Fibroblast of the aortic adventitia (primary cell): ENCODE measurements at places on chromosomes 2 and 18.

DNA sequence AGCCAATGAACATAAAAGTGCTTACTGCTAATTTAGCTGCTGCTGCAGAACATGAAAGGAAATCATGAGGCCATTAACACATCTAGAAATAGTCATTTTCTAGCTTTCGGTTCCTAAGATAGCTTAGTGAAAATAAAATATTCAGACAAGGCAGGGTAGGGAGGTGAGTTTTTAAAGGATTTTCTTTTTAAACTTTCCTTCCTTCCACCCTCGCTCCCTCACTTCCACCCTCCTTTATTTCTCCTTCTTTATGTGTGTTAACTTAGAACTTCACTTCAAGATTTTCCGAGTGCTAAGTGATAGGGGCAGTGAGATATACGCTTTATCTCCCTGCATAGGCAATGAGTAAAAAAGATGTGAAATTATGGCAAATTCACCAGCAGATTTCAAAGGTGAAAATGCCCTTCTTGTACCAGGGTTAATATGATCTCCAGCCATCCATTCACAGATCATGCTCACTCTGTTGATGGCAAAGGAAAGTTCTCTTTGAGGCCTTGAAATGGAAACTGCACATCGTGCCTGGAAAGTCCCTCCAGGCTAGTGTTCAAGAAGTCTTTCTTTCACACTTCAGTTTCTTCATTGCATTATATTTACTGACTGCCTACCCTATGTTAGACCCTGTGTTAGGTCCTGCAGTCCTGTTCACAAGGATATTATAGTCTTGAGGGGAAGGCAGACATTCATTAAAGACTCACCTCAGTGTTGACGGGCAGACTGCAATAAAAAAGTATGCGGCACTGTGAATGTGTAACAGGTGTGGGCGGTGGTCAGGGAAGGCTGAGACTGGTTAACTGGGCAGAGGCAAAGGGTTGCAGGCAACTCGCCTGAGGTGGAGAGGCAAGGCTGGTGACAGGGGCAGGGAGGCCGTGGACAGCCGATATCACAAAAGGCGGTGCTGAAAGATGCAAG lies 200.8 kb downstream of the PLCL1 start:
- DNase-seq: no peak

DNA sequence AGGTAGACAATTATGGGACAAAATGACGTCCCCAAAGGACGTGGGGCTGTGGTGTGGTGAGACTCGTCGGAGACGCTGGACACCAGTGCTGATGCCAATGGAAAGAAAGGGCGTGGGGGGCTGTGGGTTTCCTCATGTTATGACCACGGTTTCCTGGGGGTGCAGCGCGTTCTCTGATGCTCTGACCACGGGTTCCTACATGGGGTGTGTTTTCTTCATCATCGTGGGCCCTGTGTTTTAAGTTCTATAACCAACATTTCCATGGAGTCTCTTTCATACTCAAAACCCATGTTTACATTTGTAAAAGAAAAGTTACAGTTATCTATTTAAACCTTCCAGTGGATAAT lies 141.6 kb downstream of the RTP5 start:
- DNase-seq: no peak

DNA sequence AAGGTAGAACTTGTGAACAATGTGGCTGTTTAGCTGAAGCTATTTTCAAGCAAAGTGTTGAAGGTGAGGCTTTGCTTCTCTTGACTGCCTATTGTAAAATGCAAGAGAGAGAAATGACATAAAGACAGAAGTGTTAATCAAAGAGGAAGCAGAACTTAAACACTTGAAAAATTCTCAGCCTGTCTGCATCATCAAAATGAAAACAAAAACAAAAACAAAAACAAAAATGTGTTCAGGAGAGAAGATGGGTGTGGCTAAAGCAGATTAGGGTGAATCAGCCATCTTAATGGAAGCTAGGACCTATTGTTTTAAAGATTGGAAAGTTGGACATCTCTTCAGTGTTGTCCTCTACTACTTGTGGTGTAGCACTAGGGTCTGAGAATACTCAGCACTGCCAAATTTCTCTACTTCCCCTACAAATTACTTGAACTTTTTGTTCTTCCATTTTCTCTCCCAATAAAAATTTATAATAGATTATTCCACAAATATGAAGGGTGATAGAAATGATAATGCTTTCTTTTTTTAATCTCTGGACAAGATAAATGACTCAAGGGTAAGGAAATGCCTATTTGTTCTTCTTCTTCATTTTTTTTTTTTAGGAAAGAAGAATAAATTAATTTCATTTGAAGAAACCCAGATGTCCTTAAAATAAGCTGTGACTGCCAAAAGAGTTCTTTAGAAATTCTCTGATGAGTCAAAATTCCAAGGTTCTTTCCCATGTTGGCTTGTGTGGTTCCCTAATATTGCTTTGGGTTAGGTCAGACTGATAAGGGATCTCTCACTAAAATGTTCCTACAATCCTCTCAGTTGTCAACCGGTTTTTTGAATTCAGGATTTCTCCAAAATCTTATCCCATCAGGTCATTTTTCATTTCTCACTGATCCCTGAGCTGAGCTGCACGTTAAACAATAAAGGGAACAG lies 571.2 kb upstream of the ZEB2 start:
- peak; percentile 95 for DNase-seq

DNA sequence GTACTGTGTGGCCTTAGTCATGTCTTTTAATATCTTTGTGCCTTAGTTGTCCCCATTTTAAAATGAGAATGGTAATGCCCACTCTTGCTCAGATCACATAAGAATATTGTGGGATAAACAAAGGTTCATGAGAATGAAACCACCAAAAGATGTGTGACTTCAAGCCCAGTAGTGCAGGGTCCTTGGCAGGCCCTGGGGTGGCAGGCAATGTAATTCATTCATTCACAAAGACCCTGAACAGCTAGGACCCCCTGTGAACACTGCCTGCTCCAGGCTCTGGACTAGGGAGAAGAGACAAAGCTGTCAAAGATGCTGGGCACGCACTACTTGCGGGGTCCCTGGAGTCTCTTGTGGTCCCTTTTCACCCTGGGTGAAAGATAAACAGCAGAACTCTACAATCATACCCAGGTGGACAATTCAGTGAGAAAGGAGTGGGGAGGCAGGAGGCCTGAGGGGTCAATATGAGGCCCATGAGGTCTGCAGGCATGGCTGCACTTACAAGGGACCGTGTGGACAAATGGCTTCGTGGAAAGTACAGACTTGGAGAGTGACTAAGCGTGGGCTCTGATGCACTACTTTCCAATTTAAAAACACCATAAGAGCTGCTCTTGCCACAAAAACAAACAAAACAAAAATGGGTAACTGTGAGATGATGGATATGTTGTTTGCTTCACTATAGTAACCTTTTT lies 136.1 kb downstream of the SMAD7 start:
- no peak for DNase-seq

DNA sequence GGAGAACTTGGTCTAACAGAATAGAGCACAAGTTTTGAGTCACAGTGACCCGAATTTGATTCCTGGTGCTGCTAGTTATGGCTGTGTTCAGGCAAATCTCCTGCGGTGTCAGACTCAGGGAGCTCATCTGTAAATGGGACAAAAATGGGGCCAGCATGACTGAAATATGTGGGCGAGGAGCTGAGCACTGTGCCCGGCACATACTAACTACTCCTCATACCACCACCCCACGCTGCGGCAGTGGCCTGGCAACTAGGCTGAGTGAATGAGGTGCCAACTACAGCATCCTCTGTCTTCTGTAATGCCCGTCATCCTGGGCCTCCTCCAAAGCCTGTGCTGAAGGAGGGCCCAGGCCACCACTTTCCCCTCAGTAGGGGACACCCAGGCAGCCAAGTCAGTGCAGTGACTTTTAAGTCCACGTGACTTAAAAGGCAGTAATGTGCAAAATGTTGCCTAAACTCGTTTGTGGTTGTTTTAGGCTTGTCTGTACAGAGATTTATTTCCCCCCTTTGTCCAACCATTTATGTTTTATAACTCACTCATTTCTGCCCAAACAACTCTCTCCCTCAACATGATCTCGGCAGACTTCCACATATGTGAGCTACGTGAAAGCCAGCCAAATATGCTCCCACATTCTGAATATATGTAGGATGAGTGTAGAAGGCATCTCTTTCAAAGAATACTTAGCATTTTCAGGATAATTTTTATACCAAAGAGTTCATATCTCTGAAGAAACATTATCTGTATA lies 773.7 kb downstream of the TSN start:
- no peak for DNase-seq

- DNase-seq: peak; percentile 89
These were observed 68.5 kb downstream of the CTIF start for GRCh38 chr18:48607056-48607984.

DNA sequence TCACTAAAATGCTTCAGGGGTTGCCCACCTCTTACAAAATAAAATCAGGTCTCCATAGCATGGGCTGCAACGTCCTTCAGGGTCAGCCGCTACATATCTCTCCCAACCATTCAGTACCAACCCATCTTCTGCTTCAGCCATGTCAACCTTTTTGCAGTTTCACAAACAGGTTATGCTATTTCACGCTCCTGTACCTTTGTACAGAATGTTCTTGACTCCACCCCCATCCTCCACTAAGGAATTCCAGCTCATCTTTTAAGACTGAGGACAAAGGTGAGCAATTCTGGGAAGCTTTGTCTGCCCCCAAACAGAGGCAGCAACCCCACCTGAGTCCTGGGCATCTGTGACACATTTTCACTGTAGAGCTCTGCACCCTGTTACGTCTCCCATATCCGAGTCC lies 8.8 kb upstream of the EVA1A start:
- no peak for DNase-seq

DNA sequence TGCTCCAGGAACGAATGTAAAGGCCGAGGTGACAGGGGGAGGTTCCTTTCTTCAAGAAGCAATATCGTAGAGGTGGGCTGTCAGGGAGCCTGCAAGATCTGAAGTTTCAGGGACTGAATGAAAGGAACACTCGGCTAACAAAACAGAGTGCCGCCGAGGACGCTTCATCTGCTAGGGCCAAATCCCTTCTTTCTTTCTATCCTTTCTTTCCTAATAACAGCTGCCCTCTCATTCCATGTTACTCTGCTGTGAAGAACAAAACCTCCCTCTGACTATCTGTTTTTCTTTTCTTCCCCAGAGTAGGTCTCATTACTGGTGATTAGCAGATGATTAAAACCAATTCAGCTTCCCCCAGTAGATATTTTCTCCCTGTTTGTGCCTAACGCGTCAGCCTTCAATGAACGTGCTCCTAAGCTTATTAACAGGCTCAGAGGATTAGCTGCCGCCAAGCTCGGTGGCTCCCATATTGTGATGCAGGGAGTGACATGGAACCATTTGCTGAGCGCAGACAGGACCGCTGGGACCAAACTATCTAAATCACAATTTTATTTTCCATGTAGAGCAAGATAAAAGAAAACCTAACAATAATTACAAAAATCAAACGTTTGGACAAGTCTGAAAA lies 414.6 kb downstream of the TMEM182 start:
- no peak for DNase-seq

- no peak for DNase-seq
These were observed 185.5 kb downstream of the MYCN start for GRCh38 chr2:16125614-16126516.

- no peak for DNase-seq
These were observed 3.5 kb downstream of the MXD1 start for GRCh38 chr2:69918401-69918800.

- DNase-seq: no peak
These were observed 97.1 kb downstream of the MAPK4 start for GRCh38 chr18:50656841-50657470.

- DNase-seq: no peak
These were observed at the start of gene GBX2 for GRCh38 chr2:236168110-236169080. TSS of gene GBX2 (minus strand) at chr2:236168386. CDS start at chr2:236167971, 415 bp downstream.

DNA sequence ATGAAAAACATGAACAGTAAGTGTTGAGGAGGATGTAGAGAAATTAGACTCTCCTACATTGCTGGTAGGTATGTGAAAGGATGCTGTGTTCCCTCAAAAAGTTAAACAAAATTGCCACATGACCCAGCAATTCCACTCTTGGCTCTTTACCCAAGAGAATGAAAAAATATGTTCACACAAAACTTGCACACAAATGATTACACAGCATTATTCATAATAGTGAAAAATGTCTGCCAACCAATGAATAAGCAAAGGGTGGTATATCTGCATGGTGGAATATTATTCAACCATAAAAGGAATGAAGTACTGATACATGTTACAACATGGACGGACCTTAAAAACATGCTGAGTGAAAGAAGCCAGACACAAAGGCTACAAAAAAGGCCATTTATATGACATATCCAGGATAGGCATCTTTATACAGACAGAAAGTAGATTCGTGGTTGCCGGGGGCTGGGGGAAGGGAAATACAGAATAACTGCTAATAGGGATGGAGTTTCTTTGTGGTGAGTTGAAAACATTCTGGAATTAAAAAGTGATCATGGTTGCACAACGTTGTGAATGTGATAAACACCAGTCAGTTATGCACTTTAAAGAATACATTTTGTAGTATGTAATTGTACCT lies 85.4 kb upstream of the MYO3B start:
- DNase-seq: peak; percentile 27

DNA sequence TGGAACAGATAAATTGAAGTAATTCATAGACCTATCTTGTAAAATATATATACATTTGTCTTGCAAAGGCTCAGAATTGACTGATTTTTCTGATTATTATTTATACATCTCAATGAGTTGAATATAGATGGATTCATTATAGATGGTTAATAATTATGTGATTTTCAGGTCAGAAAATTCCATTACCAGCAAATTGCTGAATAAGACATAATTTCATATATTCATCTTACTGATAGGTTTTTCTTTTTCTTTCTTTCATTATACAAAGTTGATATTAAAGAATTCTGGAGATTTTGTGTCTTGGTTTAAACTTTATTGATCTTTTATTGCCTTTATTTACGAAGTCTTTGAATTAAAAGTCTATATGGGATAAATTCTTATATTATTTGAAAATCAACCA lies 41.6 kb upstream of the SPAG16 start:
- DNase-seq: no peak

GRCh38 chr2:112772322-112772721 lies 7.9 kb upstream of the CKAP2L start:
- no peak for DNase-seq

DNA sequence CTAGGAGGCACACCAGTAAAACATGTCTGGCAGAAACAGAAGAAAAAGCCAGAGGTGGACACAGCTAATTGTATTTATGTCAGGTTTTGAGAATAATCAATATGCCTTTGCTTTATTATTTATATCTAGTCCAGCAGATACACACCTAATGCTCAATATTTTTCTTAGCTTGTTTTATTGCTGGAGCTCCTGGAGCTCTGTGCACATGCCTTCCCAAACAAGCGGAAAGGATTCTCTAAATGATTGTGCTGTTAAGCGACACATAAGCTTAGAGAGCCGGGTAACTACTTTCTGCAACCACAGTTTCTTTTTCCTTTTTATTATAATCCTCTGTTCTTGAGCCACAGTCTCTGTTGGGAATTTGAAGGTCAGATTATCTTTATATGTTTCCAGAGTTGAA lies 177.3 kb upstream of the ST6GAL2 start:
- DNase-seq: no peak

DNA sequence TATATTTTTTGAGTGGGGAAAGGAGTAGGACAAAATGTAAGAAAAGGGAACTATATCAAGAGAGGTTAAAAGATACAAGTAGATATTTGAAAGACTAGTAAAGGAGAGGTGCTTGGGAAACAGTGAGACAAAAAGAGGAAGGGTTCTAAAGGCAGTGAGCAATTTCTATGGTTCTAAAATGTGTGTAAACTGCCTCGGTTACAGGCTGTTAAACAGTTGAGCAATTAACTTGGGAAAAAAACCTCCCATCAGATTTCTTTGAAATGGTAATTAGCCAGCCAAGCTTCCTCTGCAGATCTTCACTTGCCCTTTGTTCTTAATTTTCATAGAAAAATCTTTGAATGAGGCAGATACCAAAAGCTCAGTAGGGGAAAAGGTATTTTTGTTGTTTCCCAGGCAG lies 238.7 kb upstream of the KCNH7 start:
- DNase-seq: no peak
